A673 (cell line): ENCODE measurements at places on chromosomes 7 and 10. TPM values are rescaled to one million over a fixed set of nuclear protein-coding genes. Genes with fewer than 3 reads are reported as not detected.

- DNase-seq = no peak
Observed at GRCh38 chr10:78405736-78406135, 372.1 kb downstream of the RPS24 start.

- no peak for DNase-seq
Observed at GRCh38 chr10:102670065-102670670, 25.9 kb downstream of the TRIM8 start.

TRIM24 gene
- 24.2 and 25.9 TPM in 2 replicates for total RNA-seq

NRG3 gene
- total RNA-seq = not detected in 2 replicates

GRCh38 chr7:30330134-30331111 lies 46.0 kb downstream of the ZNRF2 start:
- no peak for DNase-seq

GRCh38 chr7:84553711-84554110 lies 359.1 kb upstream of the SEMA3A start:
- no peak for DNase-seq

DNA sequence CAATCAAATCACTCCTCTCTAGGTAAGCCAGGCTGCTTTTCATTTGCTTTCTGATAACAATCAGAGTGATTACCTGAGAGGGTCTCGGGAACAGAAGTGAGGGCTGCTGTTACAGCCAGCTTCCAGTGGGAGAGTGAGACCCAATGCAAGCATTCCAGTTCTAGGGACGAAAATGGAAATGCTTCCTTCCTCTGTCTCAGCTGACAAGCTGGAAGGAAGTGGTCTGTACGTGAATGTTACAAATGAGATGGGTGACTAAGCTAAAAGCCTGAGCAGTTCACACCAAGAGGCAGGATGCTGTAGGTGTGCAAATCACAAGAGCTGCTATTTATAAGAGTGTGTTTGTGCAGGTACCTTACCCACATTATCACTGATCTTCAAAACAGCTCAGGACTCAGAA lies 772.4 kb downstream of the GRID1 start:
- no peak for DNase-seq

DNA sequence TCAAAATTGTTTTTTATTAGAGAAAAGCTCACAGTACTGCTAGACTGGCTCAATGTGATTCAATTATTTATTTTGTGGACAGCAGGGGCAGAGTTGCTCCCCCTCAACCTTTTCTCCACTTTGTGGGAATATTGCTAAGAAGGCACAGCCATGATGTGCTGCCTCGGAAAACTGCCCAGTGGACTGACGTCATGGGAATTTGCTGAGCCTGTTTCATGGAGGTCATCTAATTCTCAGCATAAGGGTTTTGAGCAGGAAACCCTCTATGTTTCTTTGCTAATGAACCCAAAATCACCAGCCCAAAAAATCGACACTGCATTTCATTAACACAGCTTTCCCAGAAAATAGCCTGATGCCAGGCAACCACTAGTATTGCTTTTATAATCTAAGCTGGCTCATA lies 228.8 kb upstream of the FAM3C start:
- no peak for DNase-seq

DNA sequence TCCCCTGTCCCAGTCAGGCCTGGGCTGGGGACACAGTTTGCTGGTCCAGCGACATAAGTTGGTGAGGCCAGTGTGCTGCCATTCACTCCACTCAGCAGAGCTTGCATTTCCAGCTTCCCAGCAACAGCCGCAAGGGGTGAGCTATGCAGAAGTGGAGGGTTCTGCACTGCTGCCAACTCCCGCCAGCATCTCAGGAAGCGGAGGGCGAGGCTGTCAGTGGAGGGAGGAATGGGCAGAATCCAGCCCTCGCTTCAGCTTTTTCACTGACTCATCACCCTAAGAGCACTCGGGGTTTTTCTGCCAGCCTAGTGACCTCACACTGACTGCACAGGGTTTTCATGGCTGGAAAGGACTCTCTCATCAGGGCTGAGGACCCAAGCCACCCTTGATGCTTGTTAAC lies 625.1 kb upstream of the MKI67 start:
- DNase-seq = peak; percentile 63

FGFBP3 gene
- 4.8 and 5.7 TPM in 2 replicates for total RNA-seq

- DNase-seq = peak; percentile 85
Observed at GRCh38 chr10:30534465-30535144, 94.9 kb downstream of the LYZL2 start.

FHIP2A gene
- total RNA-seq = 14.0 and 14.4 TPM in 2 replicates

GRCh38 chr10:81817596-81818170 lies 57.3 kb upstream of the NRG3 start:
- no peak for DNase-seq

GRCh38 chr7:13047061-13047460 lies 359.6 kb downstream of the ARL4A start:
- DNase-seq = no peak

GRCh38 chr7:18165166-18165565 lies 137.5 kb upstream of the PRPS1L1 start:
- DNase-seq = no peak

DNA sequence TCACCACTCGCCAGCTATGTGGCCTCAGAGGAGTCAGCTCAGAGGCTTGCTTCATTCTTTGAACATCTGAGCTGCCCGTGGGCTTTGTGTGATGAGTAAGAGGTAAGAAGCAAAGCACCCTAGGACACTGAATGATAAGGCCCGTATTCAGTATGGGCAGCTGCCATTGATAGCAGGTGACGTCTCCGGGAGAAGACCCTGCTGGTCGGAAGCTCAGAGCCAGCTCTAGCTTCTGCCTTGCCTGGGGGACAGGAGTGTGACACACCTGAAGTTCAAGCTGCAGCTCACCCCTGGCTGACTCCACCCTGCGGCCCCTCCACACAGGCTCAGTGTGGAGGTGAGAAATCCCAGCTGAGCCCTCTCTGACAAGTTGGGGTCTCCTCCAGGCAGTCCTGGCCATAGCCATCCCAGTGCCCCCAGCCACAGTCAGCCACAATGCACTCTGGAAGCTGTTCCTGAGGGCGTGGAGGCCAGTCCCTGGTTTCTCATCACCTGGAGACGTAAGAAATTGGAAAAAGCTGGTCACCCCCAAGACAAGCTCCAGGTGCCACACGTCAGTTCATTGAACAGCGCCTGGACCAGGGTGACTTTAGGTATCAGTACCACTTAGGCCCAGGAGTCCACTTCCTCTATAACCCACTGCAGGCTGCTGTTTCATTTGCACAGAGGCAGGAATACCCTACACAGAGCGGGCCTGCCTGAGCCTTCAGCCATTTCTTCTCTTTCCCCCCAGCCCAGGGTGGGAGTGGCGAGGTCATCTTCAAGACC lies 164.9 kb upstream of the RHEB start:
- no peak for DNase-seq

NUTM2E gene
- 0.37 and 0.49 TPM in 2 replicates for total RNA-seq

DNA sequence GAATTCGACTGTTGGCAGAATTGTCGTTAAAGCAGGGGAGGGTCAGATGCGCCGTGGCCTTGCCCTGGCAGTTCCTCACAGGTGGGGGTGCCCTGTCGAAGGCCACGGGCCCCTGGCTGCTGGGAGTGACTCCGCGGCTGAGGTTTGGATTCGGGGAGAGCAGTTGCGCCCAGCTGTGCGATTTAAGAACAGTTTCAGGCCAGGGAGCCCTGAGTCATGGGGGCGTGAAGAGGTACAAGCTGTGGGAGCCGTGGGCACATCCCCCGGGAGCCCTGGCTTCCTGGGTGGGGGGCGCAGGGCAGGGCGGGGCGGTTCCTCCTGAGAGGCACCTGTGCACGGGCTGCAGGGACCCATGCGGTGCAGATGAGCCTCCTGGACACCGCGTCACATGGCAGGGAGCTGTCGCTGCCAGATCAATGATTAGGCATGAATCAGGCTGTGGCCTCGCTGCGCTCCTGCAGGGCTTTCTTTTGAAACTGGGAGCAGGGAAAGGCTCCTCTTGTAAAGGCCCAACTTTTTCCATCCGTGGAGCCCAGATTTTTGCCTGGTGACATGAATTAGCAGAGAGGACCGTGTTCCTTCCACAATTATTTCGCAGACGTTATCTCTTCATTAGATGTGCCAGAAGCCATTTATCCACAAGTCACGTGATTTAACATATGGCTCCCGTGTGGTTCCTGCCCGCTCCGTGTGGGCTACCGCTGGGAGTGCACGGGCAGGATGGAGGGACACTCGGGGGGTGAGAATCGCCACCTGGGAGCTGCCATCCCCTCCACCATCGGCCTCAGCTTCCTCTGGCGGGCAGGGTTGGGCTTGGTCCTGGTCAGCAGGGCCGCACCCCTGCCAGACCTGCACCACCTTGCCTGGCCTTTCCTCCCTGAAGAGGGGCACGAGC lies 918 bp downstream of the PWWP2B start:
- peak; percentile 49 for DNase-seq

DNA sequence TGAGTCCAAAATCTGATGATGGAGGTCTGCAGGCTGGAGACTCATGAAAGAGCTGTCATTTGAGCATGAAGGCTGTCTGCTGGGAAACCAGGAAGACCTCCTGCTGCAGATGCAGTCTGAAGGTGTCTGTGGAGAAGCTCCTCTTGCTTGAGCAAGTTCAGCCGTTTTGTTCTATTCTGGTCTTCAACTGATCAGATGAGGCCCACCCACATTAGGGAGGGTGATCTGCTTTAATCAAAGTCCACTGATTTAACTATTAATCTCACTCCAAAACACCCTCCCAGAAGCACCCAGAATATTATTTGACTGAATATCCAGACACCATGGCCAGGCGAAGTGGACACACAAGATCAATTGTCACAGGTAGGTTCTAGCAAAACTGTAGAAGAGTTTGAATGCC lies 116.5 kb downstream of the GATA3 start:
- DNase-seq = no peak
